ENCODE measurements at places on chromosomes 4 and X.

DNA sequence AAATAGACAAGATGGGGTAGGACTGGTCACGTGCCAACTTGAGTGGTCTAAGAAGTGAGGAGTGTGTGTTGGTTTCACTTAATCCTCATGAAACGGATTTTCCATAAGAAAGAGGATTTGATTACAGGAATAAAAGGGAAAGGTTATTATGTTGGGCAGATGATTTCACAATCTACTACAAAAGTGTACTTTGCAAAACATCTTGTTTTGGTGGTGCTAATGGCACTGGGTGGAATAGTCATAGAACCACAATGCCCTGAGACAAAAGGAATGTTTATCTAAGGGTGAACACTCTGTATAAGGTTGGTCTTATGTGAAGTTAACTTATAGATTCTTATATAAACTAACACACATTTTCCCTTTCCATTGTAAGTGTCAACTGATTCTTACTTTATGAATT is 45.6 kb downstream of the GLUD2 start:
- no peak for DNase-seq

DNA sequence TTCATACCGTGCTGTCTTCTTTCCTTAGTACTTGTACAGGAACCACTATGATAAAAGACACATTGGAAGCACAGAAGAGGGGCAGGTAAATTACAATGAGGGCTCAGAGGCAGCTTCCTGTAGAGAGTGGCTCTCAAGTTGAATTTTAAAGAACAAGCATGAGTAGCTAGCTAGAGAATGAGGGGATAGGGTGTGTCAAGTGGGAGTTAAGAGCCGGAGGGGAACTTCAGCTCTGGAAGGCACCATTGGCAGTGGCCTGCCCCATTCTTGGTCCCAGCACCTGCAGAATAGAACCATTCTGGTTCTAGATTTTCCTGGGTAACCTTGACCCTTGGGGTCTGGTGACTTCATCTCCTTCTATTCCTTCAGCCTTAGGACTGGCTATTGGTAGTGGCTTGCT is 34.0 kb upstream of the JADE1 start:
- DNase-seq: no peak

DNA sequence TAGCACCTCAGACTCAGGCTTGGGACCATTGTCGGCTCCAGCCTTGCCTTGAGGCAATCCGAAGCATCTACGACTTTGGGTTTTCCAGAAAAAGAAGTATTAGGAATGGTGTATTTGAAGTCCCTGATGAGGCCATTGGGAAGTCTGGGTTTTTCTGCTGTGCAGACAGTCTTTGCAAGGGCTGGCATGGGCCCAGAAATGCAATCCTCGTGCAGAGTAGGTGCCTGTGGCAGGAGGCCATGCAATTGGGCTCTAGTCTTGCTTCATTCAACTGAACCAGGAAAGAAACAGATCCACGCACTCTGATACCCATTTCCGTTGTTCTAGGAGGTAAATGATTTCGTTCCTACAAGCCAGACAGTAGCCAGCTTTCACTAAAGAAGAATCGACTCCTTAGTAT is 12.4 kb downstream of the ZFP92 start:
- DNase-seq: no peak

- DNase-seq: no peak
Observed at GRCh38 chrX:124097116-124097515, 135.6 kb downstream of the STAG2 start.

GRCh38 chr4:86737244-86737643 is 111.9 kb downstream of the SLC10A6 start:
- DNase-seq: no peak

- no peak for DNase-seq
Observed at GRCh38 chr4:47831026-47831679, 6.7 kb downstream of the CORIN start.

- DNase-seq: no peak
Observed at GRCh38 chrX:56975611-56976010, 19.7 kb downstream of the SPIN3 start.

DNA sequence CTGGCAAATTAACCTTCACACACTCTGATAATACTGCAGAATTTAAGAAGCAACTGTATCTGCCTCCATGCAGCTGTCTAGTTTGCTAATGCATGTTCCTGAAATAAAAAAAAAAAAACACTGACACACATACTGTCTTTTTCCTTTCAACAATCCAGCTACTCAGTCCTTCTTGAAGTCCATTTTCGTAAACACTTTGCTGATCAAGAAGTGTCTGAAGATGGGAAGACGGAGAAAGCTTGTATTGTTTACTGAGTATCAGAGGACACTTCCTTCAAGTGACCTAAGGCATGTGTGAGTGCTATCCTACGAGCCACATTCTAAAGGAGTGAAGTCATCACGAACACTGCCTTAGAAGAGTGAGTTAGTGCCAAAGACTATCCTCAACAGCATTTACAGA is 82.6 kb downstream of the LUZP4 start:
- DNase-seq: no peak

DNA sequence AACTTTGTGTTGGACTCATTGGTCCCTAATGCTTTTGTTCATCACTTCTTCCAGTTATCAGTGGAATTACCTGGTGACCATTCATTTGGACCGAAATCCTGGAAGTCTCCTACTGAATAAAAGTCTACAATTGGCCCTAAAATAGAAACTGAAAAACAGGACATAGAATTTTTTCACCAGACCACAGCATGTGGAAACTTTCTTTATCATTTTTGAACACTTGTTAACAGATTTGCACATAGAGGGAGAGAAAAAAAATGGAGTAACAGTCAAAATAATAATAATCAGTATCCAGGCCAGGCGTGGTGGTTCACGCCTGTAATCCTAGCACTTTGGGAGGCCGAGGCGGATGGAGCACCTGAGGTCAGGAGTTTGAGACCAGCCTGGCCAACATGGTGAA is 7.1 kb downstream of the EPGN start:
- no peak for DNase-seq

DNA sequence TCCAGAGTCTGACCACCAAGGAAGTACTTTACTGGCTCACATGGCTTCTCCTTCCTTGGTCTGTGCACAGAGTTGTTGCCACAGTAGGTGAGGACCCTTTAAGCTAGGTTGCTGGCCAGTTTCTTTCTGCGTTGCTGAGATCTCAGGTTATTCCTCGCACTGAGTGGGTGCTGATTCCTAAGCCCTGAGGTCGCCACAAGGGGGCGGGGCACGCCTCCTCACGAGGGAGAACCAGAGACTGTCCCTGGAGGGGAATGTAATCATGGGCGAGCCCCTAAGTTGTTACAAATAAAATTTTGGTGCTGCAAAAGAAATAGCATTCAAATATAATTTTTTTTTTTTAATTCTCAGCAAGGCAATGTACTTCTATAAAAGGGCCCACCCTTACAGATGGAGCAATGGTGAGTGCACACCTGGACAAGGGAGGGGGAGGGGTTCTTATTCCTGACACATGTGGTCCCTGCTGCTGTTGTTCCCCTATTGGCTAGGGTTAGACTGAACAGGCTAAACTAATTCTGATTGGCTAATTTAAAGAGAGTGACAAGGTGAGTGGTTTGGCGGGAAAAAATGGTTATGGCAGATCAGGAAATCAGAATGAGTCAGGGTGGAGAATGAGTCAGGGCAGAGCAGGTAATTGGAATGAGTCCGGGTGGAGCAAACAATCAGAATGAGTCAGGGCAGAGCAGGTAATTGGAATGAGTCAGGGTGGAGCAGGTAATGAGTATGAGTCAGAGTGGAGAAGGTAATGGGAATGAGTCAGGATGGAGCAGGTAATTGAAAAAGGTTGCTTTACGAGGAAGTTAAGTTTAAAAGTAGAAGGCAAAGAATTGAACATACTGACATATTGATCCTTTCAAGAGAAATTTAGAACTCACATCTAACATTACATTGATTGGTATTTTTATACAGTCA is 107.5 kb downstream of the VSIG4 start:
- no peak for DNase-seq

- no peak for DNase-seq
Observed at GRCh38 chrX:38643903-38644302, 82.6 kb downstream of the TSPAN7 start.

GRCh38 chrX:16654093-16654492 is 4.1 kb downstream of the S100G start:
- DNase-seq: no peak

DNA sequence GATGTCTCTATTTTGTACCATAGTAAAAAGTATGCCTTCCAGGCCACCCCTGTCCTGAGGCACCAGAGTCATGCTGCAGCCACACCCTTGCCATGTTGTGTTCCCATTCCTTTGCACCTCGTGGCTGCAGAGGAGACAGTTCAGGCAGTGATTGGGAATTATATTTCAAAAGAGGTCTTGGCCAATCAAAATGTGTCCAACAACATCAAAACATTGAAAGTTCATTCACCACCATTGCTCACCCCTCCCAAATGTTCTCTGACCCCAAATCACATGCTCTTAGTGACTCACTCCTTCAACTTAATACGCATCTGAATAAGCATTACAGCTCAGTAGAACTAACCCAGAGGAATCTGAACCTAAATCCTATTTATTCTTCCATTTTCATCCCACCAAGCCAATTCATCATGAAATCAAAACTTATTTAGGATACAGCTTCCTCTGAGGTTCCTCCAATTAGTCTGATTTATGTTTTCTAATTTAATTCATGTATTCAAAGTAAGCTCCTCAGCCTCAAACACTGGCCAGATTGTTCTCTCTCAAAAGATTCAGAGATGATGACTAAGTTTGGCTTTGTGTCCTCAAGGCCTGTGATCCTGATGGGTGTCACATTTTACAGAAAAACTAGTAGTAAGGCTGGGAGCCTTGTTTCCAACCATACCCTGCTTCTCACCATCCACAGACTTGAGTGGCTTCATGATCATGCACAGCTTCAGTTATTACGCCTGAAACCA is 323.2 kb upstream of the INTU start:
- no peak for DNase-seq
